ENCODE measurements at places on chromosomes 2 and 18.

DNA sequence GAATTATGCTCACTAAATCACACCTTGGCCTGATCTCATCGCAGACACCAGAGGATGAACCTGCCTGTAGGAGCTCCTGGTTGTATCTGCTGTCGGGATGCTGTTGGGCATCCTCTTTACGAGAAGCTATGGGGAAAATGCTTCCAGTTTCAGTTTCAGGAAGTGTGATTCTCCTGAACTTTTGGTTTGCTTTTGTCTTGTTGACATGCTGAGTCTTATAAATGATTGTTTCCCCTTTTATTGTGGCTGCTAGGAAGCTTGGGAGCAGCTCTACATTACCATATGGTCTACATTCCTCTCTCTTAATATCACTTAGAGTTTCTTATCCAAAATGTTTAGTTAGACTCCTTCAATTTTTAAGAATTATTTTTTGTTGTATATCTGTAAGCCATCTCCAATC, 227.5 kb downstream of the MTX2 start:
- DNase-seq = no peak

- no peak for DNase-seq
These were observed 34.6 kb upstream of the POTEC start for GRCh38 chr18:14577971-14578370.

DNA sequence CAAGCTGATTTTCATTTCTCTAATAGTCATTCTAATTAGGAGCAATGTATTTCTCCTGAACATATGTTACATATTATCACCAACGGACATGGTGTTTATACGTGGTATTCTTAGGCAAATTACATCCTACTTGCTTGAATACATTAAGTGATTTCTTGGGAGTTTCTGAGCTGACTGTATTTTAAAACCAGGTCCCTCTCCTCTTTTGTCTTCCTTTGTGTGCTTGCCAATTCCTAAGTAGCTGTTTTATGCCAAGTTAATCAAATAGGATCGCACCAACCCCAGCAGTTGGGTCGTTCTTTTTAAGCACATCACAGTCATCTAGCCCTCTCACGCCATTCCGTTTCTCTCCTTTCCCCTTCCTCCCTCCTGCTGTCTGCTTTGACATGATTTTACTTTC, 75.4 kb upstream of the MAP2 start:
- no peak for DNase-seq

GRCh38 chr2:199433204-199433832, 24.4 kb downstream of the SATB2 start:
- no peak for DNase-seq

- no peak for DNase-seq
These were observed 405.8 kb downstream of the EPHA4 start for GRCh38 chr2:221166292-221166691.

DNA sequence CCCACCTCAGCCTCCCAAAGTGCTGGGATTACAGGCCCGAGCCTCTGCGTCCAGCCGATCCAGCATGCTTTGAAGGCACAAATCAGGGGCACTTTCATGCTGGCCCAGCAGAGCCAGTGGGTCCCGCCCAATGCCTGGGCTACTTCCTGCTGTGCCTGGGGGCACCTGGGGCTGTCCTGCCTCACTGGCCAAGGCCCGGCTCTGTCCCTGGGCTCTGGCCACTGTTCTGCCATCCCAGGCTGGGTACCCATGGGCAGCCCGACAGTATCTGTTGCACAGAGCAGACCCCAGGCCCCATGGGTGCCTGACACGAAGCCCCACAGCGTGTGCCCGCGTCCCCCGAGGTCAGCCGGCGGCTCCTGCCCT, 6.8 kb upstream of the GAL3ST2 start:
- no peak for DNase-seq

DNA sequence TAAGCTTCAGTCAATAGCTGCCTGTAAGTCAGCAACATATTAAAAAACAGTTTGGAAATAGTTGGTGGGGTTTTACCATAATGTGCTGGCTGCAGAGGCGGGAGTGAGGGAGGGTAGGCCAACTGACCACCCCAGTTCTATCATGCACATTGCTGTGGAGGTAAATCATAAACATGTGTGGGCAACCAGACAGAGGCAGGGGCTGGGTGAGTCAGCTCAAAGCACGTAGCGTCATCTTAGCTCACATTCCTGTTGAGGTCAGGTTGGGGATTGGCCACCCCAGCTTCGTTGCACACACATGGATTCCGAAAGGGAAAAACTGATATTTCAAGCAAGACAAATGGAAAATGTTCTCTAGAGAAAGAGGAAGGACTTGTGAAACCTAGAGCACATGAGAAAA, 19.5 kb downstream of the GPR45 start:
- no peak for DNase-seq

DNA sequence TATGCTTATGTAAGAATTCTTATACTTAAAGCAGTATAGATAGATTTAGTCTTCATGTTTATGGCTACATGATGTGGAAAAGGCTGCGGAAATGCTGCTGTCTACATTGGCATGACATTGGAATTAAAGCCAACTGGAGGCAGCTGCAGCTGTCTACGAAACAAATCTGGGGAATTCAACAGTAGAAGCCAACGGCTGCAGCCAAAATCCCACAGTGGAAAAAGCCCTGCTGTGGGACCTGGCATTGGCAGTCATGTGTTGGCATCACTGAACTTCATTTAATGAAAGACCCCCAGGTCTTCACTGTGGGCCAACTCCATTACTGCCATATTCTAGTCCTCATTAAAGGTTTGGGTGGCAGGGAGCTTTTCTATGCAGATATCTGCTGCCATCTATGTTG, 223.6 kb downstream of the SLC8A1 start:
- DNase-seq = no peak

DNA sequence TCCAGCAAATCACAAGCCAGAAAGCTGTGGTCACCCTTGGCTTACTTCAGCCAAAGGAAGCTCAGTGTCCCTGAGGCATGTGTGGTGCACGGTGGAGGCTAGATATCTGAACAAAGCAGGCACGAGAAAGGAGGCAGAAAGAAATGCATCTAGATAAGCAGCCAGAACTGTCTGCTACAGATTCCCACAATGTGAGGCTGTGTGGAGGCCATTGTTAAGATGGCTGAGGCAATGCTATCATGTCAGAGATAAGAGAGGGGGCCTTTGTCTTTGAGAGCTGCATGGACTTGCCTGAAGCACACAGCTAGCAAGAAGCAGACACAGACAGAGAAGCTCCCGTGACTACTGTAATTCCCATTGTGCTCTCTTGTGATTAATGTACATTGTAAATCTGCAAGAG, 110.5 kb upstream of the LYPD6 start:
- DNase-seq = no peak

DNA sequence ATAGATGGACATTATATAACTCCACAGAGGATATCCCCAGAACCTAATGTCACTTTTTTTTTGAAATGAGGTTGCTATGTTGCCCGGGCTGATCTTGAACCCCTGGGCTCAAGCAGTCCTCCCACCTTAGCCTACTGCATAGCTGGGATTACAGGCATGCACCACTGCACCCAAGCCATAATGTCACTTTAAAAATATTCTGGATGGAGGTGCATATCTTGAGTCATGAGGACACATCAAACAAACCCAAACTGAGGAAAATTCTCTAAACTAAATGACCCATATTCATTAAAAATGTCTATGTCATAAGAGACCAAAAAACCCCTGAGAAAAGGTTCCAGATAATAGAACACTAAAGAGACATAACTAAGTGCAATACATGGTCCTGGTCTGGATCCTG, 36.3 kb downstream of the OSGEPL1 start:
- no peak for DNase-seq

DNA sequence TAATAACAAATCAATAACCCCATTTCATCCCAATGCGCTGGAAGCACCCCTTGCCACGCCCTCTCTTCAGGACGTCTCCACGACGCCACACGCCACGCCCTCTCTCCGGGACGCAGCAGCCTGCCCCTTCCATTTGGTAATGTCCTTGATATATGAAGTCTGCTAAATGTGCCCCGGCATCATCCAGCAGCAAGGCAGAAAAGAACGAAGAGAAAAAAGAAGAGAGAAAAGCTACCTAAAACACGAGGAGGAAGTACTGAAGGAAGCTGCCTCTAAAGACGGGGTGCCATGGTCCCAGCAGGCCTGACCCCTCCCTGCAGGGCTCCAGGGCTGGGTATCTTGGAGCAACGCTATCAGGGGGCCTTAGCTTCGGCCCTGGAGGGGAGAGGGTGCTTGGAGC, 41.8 kb downstream of the CNGA3 start:
- DNase-seq = no peak

DNA sequence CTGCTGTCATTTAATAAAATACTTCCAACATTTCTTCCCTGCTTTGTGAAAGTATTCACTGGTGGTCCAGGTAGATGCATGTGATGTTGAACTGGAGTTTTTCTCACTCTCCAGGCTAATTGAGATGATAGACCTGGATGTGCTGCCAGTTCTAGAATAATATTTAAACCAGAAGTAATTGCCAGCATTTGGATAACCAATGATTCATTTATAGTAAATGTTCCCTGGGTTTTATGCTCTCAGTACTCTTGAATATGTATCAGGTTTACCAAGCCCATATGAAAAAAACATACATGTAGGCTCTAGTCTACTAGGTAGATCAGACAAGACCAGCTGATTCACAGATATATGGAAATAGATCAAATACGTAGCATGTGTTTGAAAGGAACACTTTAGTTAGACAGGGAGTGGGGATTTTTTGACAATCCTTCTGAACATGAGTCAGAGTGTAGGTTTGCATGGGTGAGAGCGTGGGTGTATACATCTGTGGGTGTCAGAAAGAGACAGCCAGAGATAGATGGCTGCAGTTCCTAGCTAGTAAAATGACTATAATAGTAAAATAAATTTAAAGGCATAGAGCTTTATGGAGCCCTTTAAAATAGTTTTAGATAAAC, 115.1 kb downstream of the NAB1 start:
- DNase-seq = no peak

GRCh38 chr2:210592726-210593125, 36.3 kb downstream of the CPS1 start:
- no peak for DNase-seq

- DNase-seq = no peak
These were observed 105.6 kb upstream of the EPHA4 start for GRCh38 chr2:221677688-221678087.

- no peak for DNase-seq
These were observed 54.6 kb downstream of the ITGB6 start for GRCh38 chr2:160145471-160145870.

- DNase-seq = no peak
These were observed 188.0 kb upstream of the NT5C1B start for GRCh38 chr2:18777250-18777812.

- no peak for DNase-seq
These were observed 13.6 kb downstream of the FHOD3 start for GRCh38 chr18:36311026-36311570.

GRCh38 chr2:237759176-237759575, 39.4 kb upstream of the RBM44 start:
- no peak for DNase-seq

GRCh38 chr2:45789961-45790723, 138.7 kb downstream of the PRKCE start:
- no peak for DNase-seq

GRCh38 chr18:28905509-28905908, 728.6 kb upstream of the CDH2 start:
- DNase-seq = no peak

DNA sequence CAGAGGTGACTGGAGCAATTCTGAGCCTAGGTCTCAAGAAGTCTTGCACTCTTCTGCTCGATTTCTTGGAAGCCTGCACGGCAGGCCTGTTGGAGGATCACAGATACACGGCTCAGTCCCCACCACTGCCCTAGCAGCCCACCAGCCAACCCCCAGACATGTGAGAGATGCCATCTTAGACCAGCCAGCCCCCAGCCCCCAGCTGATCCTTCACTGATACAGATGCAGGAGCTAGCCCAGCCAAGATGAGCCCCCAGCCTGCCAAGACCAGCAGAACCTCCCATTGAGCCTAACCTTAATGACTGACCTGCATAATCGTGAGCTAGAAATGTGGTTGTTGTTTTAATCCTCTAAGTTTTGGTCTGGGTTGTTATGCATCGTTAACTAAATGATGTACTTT, 47.5 kb downstream of the INHBB start:
- DNase-seq = no peak

DNA sequence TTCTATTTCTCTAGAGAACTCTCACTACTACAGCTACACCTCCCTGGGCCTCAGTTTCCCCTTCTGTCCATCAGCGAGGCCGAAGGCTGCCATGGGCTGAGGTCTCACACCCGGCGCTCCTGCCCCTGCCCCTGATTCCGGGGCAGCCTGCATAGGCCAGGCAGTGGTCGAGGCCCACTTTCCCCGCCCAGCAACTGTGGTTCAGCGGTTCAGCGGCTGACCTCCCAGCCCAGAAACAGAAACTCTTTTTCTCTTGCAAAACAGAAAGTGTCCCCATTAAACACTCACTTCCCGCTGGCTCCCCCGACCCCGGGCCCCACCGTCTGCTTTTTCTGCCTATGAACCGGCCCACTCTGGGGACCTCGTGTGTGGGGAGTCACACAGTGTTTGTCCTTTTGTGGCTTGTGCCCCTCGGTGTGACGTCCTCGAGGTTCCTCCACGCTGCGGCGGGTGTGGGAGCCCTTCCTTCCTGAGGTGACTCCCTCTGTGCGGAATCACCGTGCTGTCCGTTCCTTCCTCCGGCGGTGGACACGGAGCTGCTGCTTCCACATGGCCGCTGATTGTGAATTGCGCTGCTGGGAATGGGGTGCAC, 16.0 kb downstream of the PDCD1 start:
- DNase-seq = peak; percentile 48

GRCh38 chr2:164260506-164260905, 360.8 kb downstream of the GRB14 start:
- no peak for DNase-seq

DNA sequence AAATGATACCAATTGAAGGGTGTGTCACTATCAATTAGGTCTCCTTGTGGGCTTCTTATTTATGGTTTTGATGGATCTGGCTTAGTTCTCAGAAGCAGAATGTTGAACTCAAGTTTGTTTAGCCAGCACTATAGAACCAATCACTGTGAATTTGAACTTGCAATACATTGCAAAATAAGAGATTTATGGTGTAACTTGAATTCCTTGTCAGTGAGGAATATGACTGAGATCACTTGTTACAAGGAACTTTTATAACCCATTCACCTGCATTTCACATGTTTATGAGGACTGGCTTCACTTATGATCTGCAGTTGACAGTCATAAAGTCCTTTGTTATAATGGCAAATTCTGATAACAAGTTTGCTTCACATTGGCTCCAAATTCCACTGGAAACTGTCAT, 9.8 kb downstream of the GATA6 start:
- DNase-seq = no peak

- DNase-seq = no peak
These were observed 900.4 kb upstream of the CDH2 start for GRCh38 chr18:29077344-29077743.

DNA sequence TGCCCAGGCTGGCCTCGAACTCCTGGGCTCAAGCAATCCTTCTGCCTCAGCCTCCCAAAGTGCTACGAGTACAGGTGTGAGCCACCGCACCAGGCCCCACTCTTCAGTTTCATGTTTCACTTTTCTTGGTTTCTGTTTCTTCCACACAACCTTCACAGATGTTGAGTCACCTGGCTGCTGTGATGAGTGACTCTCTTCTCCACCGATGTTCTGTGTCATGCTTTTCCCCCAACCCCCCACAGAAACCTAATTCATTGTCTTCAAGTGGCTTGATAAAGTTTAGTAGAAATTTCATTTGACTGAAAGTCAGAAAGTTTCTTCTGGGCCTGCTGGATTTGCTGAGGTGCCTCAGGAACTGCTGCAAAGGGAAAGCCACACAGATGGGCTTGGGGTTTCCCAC, 78.5 kb downstream of the SPHKAP start:
- DNase-seq = no peak

Measured in activated gamma-delta T cell treated with Interleukin-2 at 50 U/mL for 16 hours (primary cell).